ENCODE measurements at places on chromosomes 5 and 9.

- no peak for DNase-seq
Observed at GRCh38 chr5:20611620-20612019, 623.6 kb upstream of the CDH18 start.

DNA sequence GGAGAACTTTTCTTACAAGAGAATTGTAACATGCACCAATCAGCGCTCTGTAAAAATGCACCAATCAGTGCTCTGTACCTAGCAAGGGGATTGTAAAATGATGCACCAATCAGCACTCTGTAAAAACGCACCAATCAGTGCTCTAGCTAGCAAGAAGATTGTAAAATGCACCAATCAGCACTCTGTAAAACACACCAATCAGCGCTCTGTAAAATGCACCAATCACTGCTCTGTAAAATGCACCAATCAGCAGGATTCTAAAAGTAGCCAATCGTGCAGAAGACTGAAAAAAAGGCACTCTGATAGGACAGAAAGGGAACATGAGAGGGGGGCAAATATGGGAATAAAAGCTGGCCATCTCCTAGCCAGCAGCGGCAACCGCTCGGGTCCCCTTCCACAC, 233.2 kb downstream of the ROR2 start:
- no peak for DNase-seq

DNA sequence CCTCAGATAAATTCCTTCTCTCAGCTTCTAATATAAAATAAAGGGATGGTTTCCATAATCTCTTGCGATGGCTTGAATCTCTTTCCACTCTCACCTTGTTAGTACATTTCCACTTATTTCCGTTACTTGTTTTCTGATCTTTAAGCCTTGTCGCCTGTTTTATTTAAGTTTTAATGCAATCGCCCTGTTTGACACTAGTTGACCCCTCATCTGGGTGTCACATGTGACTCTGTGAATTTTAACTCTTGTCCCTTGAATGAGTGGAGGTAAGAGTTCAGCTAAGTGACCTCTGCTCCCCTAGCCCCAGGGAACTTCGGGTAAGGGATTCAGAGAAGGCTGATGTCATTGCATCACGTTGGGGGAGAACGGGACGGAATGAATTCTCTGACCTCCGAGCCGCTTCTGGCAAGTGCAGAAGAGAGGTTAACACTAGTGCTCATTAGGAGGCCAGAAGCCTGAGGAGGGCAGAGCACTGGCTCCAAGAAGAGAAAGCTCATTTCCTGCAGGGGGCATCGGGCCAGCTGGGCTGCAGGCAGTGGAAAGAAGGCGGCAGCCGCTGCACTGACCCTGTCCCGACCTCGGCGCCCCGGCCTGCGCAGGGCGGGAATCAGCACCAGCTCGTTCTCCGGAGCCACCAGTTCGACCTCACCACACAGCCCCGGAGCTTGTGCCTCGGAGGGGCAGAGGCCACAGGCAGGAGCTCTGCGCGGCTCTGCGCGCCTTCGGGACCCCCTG, 569 bp downstream of the HINT2 start:
- peak; percentile 67 for DNase-seq

DNA sequence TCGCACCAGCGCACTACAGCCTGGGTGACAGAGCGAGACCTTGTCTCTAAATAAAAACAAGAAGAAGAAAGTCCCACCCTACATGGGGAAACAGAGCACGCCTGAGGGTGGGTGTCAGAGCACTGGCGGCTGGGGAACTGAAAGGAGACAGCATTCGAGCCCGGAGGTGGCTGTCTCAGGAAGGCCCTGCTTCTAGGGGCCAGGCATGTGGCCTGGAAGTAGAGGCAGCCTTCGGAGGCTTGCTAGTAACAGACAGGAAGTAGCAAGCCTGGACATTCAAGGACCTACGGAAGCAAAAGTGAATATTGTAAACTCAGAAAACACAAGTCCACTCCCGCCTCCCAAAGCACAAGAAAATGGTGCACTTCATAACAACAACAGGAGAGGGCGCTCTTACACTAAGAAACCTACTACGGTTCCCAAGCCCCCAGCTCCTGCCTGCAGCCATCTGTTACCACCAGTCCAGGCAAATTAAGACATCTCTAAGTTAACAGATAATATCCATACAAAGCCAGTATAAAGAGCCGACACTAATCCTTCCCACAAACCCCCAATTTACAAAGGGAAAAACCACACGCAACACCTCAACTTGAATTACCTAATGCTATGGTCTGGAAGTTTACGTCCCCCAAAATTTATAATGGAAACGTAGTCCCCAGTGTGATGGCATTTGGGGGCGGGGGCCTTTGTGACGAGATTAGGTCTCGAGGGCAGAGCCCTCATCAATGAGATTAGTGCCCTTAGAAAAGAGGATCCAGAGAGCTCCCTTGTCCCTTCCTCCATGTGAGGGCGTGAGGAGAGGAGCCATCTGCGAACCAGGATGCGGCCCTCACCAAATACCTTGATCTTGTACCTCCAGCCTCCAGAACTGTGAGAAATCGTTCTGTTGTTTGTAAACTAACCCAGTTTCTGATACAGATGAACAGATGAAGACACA, 7.7 kb downstream of the RASGEF1C start:
- DNase-seq, result no peak

- no peak for DNase-seq
Observed at GRCh38 chr9:127308652-127309434, 44.3 kb downstream of the GARNL3 start.

GRCh38 chr5:86869268-86869667, 251.5 kb downstream of the COX7C start:
- no peak for DNase-seq

DNA sequence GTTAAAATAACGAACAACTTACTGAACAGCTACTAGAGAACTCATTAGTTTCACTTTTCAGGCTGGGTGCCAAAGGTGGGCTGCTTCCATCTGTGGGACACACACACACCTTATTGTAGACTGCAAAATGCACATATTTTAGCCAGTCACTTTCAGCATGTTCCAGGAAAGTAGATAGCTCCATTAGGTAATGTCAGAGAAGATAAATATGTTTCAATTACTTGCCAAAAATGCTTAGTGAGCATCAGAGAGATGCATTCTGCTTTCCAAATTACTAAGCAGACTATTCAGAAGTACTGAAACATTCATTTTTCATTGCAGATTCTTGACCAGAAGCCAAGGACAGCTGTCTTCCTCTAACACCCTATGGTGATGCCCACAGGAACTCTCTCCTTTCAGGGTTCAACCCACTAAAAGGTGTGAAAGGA, 56.2 kb upstream of the APC start:
- DNase-seq, result no peak

DNA sequence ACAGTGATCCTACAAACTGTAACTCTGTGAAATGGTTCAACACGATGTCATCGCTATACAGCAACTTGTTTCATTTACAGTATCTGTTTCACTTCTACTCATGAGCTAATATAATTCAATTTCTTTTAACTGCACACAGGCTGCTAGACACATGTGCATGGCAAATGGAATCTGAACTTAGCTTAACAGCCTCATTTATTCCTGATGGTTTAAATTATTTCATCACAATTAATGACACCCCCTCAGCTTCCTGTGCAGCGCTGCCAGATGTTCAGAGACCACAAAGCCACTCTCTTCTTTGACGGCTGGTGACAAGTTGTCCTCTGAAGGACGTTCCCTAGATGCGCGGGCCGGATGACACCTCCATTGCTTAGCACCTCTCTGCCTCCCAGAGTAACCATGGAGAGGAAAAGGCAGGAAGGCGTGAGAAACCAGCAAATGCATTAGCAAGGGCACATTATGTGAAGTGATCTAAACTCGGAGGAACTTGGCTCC, 191.1 kb downstream of the BNC2 start:
- DNase-seq, result no peak

- DNase-seq, result no peak
Observed at GRCh38 chr5:120504057-120504456, 40.0 kb downstream of the PRR16 start.

DNA sequence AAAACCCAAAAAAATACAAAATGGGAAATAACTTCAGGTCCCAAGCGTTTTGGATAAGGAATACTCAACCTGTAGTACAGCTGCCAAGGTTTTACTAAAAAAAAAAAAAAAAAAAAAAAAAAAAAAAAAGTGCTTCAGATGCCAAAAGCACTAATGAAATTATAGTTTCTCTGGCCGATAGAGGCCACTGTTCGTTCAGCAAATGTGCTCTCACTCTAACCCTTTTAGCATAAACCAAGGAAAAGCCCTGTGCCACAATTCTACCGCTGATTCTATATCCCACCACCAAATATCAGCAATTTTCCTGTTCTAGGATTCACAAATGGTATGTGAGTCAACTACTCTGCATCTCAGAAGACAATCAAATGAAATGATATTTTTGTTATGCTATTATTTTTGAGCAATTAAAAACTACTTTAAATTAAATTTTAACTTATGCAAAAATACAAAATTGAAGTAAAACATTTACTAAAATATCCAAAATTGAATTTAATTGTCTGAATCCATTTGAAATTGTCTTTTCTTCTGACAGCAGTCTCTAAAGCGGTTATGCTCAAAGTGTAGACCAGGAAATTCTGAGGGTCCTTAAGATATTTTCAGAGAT, 79.8 kb downstream of the RICTOR start:
- DNase-seq, result no peak
